ENCODE measurements at places on chromosomes 2 and 18.
A peak's percentile ranks its signal among the peaks of the same experiment; 100 is the strongest.

- DNase-seq: no peak
Measured at GRCh38 chr2:46803911-46804670, 111.5 kb downstream of the MCFD2 start.

GRCh38 chr2:190506666-190507065, 27.9 kb downstream of the NEMP2 start:
- DNase-seq: no peak

- no peak for DNase-seq
Measured at GRCh38 chr2:4214444-4215205, 511.2 kb downstream of the DCDC2C start.

GRCh38 chr2:75792146-75792545, 81.4 kb upstream of the GCFC2 start:
- DNase-seq: no peak

DNA sequence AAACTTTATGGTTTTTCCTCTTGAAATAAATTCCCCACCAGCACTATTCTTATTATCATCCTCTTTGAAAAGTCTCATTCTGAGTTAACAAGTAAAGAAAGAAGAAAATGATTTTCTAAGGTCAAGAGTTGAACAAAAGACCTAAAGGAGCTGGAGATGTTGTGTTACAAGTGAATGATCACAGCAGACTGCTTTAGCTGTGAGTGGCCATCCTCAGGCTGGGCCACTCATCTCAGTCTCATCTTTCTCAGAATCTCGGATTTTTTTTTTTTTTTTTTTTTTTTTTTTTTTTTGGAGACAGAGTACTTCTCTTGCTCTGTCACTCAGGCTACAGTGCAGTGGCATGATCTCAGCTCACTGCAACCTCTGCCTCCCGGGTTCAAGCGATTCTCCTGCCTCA, 133.3 kb downstream of the CDH2 start:
- no peak for DNase-seq

DNA sequence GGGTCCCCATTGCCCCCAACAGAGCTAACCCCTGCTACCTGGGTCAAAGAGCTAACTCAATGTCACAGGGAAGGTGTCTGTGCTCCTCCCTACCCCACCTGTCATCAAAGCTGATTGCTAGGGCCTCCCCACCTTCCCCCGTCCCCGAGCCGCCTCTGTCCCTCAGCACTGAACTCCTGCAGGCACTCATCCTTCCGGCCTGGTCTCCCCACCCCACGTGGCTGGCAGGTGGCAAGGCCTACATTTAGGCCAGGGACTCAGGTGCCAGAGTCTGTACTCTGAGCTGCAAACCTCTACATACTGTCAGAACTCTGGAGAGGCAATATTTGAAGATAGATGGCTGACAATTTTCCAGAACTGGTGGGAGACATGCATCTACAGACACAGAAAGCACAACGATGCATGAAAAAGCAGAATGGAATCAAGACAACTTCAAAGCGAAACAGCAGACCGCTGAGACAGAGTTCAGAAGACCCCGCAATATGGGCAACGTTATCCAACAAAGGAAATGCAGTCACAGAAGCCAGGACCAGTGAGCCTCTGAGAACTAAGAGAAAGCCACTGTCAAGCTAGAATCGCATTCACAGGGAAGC, 195.8 kb downstream of the HDAC4 start:
- no peak for DNase-seq

DNA sequence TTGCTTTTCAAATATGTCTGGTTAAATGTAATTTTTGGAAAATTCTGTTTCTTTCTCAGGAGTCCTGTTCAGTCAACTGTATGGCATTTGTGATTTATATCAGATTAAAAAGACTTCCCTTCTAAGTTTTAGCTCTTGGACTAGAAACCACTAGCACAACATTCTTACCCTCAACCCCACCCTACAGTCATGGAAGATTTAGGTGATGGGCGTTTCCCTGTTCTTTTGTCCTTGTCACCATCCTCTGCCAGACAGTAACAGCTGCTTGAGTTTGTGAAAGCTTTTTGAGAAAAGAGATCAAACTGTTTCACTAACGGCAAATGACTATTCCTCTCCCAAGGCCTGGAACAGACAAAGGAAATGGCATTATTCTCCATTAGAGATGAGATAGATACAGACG, 31.8 kb downstream of the SERPINB5 start:
- no peak for DNase-seq

- no peak for DNase-seq
Measured at GRCh38 chr2:233426619-233427342, 72.5 kb downstream of the DGKD start.

GRCh38 chr2:181255651-181256050, 201.5 kb upstream of the ITGA4 start:
- no peak for DNase-seq

DNA sequence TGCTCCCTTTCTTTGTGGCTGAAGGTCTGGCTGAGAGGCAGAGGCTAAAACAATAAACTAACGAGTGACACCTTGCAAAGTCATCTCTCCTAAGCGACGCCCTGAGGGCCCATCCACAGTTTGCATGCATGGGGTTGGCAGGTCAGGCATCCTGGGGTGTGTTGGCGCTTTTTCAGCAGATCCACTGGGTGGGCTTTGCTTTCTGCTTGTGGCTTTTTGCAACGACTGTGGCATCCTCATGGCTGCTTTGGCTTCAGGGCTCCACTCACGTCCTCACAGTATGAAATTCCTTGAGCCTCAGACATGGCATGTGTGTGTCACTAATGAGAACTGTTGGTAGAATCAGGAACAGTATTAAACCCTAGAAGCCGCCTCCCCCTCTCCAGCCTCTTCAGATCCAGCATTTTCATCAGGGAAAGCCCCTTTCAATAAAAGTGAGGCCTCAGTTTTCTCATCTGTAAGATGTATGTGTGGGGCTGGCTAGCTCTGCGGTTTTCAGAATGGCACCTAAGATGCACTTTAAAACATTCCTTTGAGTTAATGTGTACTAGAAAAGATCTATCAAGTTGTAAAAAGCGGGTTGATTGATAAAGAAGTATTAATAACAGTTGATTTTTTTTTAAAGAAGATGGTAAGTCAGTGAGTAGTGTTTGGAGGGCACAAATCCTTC, 72.5 kb downstream of the SH3BP4 start:
- no peak for DNase-seq

DNA sequence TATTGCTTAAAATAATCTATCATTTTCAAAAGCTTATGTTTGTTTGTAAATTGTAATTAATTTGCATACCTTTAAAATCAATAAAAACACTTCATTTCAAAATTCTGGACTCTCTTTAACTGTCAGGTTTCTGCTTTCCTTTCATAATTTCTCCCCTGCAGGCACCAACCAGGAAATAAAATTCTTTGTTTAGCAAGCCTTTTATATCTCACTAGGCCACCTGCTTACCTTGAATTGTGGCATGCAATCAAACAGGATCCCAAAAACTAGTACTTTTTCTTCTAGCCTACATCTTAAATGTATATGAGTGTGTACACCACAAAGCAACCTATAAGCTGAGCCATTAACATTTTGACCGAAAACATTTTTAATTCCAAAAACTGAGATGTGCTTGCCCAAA, 233.1 kb downstream of the NR4A2 start:
- no peak for DNase-seq

DNA sequence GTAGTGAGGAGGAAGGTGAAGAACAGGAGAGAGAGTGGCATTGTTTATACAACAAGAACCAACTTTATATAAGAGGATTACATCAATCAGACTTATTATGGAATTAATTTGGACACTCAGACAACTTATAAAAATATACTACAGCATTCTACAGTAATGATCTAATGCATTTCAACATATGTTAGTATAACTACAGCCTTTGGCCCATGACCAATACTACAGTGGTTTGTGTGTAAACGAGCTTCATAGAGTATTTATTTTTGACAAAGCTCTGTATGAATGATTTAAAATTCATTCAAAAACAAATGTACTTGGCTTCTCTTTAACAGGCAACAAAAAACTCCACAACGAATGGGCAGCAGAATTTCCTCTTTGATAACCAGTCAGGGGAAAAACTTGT, 72.8 kb downstream of the ZNF521 start:
- no peak for DNase-seq

GRCh38 chr2:175585496-175585895, 404.0 kb upstream of the ATP5MC3 start:
- no peak for DNase-seq

DNA sequence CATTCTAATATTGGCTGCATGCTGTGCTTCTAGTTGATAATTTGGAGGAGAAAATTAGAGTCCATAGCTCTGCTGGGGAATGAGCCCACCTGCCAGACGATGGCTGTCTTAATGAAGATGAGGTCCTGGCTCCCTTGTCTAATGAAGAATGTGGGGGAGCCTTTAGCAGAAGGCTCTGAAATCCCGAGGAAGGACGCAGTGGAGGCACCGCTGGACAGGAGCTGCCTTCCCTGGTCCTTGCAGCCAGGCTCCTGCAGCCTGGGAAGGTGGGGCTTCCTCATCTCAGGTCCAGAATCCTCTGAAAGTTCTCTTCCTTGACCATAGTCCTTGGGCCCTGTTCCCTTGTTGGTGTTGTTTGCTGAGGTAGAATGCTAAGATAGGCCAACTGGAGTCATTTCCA, 208.3 kb downstream of the AGAP1 start:
- DNase-seq: no peak

GRCh38 chr2:238865744-238866355, 18.0 kb downstream of the TWIST2 start:
- no peak for DNase-seq

- DNase-seq: no peak
Measured at GRCh38 chr18:25416374-25416773, 64.4 kb upstream of the ZNF521 start.

DNA sequence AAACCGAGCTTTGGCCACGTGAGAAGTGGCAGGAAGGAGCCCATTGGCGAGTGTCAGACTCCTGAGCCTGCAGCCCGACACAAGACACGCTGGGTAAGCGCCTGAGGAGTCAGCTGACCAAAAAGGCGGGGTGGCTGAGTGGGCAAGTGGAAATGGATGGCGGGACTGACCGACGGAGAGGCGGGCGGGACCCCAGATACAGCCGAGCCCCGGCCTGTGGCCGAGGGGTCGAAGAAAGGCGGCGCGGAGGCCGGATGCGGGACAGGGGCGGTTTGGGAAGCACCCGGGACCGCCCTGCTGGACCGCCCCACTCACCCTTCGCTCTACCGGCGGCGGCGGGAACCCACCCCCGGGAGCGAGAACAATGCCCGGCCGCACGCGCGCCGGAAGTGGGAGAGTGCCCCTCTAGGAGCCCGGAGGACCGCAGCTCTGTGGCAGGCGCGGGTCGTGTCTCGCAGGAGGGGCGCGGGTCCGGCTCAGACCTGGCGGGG, 22.8 kb downstream of the ZSCAN30 start:
- peak; percentile 45 for DNase-seq

- DNase-seq: no peak
Measured at GRCh38 chr2:71385012-71385411, 53.4 kb downstream of the ZNF638 start.

DNA sequence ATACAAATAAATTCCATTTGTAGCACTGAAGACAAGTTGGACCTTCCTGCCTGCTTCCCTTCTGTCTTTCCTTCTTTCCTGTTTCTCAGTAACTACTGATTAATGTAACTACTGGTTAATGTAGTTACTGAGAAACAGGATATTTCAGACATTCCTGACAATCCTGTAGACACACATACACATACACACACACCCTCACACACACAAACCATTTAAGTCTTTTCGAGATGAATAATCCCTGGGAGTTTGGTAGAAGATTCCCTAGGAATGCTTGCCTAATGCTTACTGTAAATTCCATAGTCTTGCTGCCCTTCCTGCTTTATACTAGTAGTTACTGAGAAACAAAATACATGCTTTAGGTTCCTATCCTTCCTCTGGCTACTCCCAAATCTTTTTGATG, 83.9 kb downstream of the PIK3C3 start:
- DNase-seq: no peak

DNA sequence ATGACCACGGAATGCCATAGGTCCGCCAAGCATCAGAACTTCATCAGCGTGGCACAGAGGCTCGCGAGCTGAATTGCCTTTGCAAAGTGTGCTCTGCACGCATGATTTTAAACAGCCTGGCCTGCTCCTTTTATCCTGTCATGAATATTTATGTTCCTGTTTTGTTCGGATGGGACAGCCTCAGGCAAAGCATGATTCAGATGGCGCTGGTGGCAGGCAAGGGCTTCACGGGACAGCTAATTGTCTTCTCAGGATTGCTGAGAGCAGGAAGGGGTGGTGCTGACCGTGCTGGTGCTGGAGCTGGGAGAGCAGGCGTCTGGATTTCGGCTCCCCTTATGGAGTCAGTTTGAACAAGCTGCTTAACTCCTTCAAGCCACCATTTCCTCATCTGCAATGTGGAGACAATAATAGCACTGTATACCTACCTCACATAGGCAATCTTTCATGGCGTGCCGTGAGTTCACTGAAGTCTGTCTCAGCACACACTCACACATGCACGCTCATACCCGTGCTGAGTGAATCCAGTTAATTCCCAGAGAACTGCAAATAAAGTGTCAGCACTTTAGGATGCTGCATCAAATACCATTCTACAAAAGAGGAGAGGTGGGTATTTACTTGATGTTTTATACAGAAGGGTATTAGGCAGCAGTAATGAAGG, 79.7 kb upstream of the APCDD1 start:
- no peak for DNase-seq

- no peak for DNase-seq
Measured at GRCh38 chr18:12278741-12279682, 24.9 kb downstream of the CIDEA start.

GRCh38 chr2:108115868-108116267, 123.9 kb upstream of the SULT1C3 start:
- no peak for DNase-seq

DNA sequence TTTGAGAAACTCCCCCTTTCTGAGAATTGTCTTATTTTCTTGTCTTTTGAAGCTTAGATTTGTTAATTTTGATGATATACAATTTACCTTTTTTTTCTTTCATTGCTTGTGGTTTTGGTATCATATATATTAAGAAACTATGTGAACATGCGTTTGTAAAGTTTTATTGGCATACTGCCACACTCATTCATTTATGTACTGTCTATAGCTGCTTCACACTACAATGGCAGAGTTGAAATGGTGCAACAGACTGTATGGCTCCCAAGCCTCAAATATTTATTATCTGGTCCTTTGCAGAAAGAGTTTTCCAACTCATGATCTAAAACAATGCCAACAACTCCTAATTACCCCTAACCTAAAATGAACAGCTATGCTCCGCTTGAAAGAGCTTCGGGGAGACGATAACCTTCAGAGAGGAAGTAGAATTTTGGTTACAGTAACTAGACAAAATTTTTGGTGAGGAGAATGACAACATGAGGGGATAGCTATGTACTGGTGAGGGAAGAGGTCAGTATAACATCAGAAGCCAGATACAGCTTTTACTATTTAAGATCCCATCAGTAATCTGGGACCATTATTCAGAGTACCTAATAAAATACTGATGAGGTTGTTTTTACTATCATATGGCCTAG, 16.1 kb downstream of the PPP3R1 start:
- DNase-seq: no peak

Data from T follicular helper cell (primary cell).